Frontal cortex (tissue), 4 donors: ENCODE measurements at places on chromosomes 12 and 14. TPM values are rescaled to one million over a fixed set of nuclear protein-coding genes. Genes with fewer than 3 reads are reported as not detected.

The DTX3 gene
- total RNA-seq, result 51.4 TPM

- no peak for DNase-seq
These were observed 6.5 kb downstream of the MEG3 start for GRCh38 chr14:100832311-100832960.

GRCh38 chr14:73208390-73208789 is 28.9 kb upstream of the PAPLN start:
- no peak for DNase-seq

DNA sequence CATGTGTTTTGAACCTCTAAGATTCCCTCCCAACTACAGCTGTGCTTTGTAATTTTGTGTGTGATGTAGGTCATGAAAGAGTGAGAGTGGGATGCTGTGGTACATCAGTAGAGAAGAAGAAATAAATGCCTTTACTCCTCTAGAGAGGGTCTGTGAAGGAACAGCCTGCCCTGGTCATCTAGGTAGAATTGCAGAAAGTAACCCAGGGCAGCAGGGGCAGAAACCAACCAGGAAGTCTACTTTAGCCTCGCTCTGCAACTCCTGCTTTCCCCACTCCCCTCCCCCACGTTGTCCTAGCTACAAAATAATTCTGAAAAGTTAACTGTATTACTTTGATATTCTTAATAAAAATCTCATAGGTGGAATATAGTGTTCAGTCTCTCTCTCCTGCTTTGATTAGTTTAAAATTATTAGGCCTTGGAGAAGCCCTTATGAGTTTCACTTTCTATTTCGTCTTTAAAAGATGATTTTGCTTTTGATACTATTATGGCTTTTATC is 7.5 kb downstream of the TBK1 start:
- DNase-seq, result no peak

GRCh38 chr12:40292788-40293429 is 68.1 kb downstream of the LRRK2 start:
- no peak for DNase-seq

DNA sequence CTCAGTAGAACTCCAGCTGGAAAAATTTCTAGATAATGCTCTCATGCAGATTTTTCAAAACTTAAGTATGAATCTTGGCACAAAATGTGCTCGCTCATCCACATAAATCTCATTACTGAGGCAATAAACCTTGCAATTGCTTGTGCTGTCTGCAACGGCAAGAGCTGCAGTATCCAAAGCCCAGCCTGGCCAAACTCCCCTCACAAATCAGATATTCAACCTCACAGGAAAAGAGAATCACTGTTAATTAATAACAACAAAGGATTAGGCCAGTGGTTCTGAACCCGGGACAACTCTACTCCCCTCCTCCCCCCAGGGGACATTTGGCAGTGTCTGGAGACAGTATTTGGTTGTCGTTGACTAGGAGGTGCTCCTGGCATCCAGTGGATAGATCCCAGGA is 19.2 kb upstream of the CORO1C start:
- DNase-seq, result no peak

The PIP4P1 gene
- 33.8 TPM for total RNA-seq

DNA sequence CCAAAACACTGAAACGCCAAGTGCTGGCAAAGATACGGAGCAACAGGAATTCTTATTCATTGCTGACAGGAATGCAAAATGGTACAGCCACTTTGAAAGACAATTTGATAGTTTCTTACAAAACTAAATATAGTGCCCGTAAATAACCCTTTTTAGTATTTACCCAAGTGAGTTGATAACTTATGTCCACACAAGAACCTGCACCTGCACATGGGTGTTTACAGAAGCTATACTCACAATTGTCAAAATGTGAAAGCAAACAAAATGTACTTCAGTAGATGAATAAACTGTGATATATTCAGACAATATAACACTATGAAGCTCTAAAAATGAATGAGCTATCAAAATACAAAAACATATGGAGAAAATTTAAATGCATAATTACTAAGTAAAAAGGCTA is 86.6 kb downstream of the ATXN7L3B start:
- DNase-seq, result no peak
